ENCODE measurements at places on chromosomes 11 and 22. TPM values are rescaled to one million over a fixed set of nuclear protein-coding genes. Genes with fewer than 3 reads are reported as not detected.

The CARD18 gene
- polyA plus RNA-seq = not detected

The TEAD1 gene
- 80.7 TPM for polyA plus RNA-seq

The OR4A16 gene
- polyA plus RNA-seq = not detected

The OR51Q1 gene
- polyA plus RNA-seq = not detected

The OVOL1 gene
- polyA plus RNA-seq = 5.1 TPM

The PAMR1 gene
- 48.7 TPM for polyA plus RNA-seq

The MISFA gene
- 1.0 TPM for polyA plus RNA-seq

The ZNRF3 gene
- 8.7 TPM for polyA plus RNA-seq

The TUB gene
- polyA plus RNA-seq = 11.7 TPM

The TBX10 gene
- polyA plus RNA-seq = not detected

The SERHL2 gene
- polyA plus RNA-seq = 4.3 TPM

The GGTLC3 gene
- polyA plus RNA-seq = not detected

The OSBP2 gene
- polyA plus RNA-seq = 1.5 TPM

The STK33 gene
- polyA plus RNA-seq = 6.7 TPM

The TREH gene
- polyA plus RNA-seq = 1.0 TPM

The LIN7C gene
- 6.8 TPM for polyA plus RNA-seq

The BAIAP2L2 gene
- polyA plus RNA-seq = 0.42 TPM

The ZNF215 gene
- polyA plus RNA-seq = 0.47 TPM

The PHETA2 gene
- 17.3 TPM for polyA plus RNA-seq

The SULT4A1 gene
- polyA plus RNA-seq = 1.2 TPM

The FOLR3 gene
- polyA plus RNA-seq = 0.28 TPM

The OR5P2 gene
- not detected for polyA plus RNA-seq

The NXPE1 gene
- 0.08 TPM for polyA plus RNA-seq

The TBX1 gene
- polyA plus RNA-seq = 1.4 TPM

The OR52A1 gene
- not detected for polyA plus RNA-seq

The CSF2RB gene
- polyA plus RNA-seq = 4.1 TPM

The FOSL1 gene
- 7.5 TPM for polyA plus RNA-seq

The OR2AT4 gene
- polyA plus RNA-seq = not detected

The PLEKHB1 gene
- 3.8 TPM for polyA plus RNA-seq

The UFD1 gene
- polyA plus RNA-seq = 69.8 TPM

The CADM1 gene
- polyA plus RNA-seq = 14.9 TPM

The RNF214 gene
- 14.5 TPM for polyA plus RNA-seq

The ACTN3 gene
- polyA plus RNA-seq = 0.18 TPM

The SHANK3 gene
- polyA plus RNA-seq = 18.5 TPM

The PRRG4 gene
- polyA plus RNA-seq = 2.1 TPM

The GAS2 gene
- polyA plus RNA-seq = 0.79 TPM

The DUSP8 gene
- 6.8 TPM for polyA plus RNA-seq

The C11orf87 gene
- polyA plus RNA-seq = not detected

The RAG1 gene
- polyA plus RNA-seq = 0.30 TPM

The OR52N4 gene
- polyA plus RNA-seq = 0.20 TPM

The IL18 gene
- polyA plus RNA-seq = 8.3 TPM

The CAVIN3 gene
- polyA plus RNA-seq = 254 TPM

The SCT gene
- polyA plus RNA-seq = not detected

The TENM4 gene
- 1.5 TPM for polyA plus RNA-seq

Measured in urinary bladder (tissue), 4 donors.